IMR-90 (cell line): ENCODE measurements at places on chromosomes 5 and 9. TPM values are rescaled to one million over a fixed set of nuclear protein-coding genes. Genes with fewer than 3 reads are reported as not detected.

- H3K27me3 ChIP-seq, result no peaks in the 10 kb centered on the region
- H3K27ac ChIP-seq, result no peak overlapping the region
- no peak overlapping the region for H3K4me3 ChIP-seq
These were observed 442.9 kb downstream of the RAB3C start for GRCh38 chr5:59025734-59026133.

DNA sequence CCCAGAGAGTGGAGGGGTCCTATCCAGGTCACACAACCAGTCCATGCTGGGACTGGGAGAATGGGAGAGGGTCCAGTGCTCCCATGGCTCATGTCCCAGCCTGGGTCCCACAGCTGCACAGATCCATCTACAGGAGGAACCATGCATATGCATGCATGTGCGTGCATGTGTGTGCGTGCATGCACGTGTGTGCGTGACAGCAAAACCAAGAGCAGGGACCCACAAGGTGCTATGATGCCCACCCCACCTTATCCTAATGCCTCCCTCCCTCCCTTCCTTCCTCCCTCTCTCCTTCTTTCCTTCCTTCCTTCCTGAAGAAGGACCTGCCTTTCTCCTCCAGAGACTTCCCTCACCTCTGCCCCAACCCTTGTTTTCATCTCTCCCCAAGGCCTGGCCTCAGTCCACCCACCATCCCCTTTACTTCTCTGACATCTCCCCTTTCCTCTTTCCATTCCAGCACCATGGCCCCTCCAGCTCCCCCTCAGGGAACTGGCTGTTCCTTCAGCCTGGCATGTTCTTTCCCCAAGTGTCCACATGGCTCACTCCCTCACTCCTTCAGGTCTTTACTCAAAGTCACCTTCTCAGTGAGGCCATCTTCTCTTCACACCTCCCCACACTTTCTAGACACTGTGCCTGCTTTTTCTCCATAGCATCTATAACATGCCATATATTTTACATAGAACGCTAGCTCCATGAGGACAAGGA is 21.8 kb downstream of the AQP7 start:
- H3K4me3 ChIP-seq, result no peak overlapping the region
- DNase-seq, result no peak
- no peaks in the 10 kb centered on the region for H3K27me3 ChIP-seq
- no peak overlapping the region for H3K27ac ChIP-seq
- no peaks in the 10 kb centered on the region for H3K4me1 ChIP-seq

DNA sequence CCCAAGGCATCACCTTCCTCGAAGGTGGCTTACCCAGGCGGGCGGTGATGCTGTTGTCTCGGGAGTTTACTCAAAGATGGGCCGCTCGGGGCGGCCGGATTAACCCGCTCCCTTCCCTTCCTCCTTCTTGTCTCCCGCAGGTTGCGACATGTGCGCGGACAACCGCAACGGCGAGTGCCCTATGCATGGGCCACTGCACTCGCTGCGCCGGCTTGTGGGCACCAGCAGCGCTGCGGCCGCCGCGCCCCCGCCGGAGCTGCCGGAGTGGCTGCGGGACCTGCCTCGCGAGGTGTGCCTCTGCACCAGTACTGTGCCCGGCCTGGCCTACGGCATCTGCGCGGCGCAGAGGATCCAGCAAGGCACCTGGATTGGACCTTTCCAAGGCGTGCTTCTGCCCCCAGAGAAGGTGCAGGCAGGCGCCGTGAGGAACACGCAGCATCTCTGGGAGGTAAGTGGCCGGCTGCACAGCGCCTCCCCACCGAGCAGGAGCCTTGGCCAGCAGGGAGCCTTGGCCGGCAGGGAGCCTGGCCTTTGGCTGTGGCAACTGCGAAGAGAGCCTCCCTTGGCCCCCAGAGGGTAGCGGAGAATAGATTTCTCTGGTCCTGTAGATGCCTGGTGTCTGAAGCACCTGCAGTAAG is 10.6 kb downstream of the PRDM6 start:
- peaks cover 10% of the 10 kb centered on the region for H3K27me3 ChIP-seq
- DNase-seq, result no peak
- H3K36me3 ChIP-seq, result peaks cover 4% of the 10 kb centered on the region; the same call in 1 of the 2 replicates
- H3K4me3 ChIP-seq, result no peak overlapping the region
- H3K4me1 ChIP-seq, result no peaks in the 10 kb centered on the region; the same call in 1 of the 2 replicates
- no peak overlapping the region for H3K27ac ChIP-seq

- H3K4me3 ChIP-seq, result no peak overlapping the region
- DNase-seq, result peak; percentile 84
- no peak overlapping the region for H3K27ac ChIP-seq
- no peaks in the 10 kb centered on the region for H3K27me3 ChIP-seq
- no peaks in the 10 kb centered on the region for H3K36me3 ChIP-seq
These were observed 97.9 kb downstream of the YIPF5 start for GRCh38 chr5:144072518-144072927.

DNA sequence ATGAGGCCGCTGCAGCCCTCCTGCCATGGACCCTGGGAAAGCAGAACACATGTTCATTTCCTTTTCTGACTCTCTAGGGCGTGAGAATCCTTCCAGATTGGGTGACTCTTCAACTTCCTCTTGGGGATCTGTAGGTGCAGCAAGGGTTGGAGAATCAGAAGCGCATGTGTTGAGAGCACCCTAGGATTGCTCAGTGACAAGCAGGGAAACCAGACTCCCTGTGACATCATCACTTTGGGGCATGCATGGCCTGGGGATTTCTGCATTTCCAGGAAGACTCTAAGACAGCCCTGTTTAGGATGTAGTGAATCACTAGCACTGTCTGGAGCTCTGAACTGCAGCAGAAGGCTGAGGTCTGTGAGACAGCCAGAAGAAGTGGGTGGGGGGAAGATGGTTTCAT is 15.1 kb upstream of the LCP2 start:
- H3K4me1 ChIP-seq, result no peaks in the 10 kb centered on the region
- H3K4me3 ChIP-seq, result no peak overlapping the region
- H3K27ac ChIP-seq, result no peak overlapping the region
- H3K36me3 ChIP-seq, result no peaks in the 10 kb centered on the region

Gene GKAP1
- 0.18 and 1.7 TPM in 2 replicates for total RNA-seq

DNA sequence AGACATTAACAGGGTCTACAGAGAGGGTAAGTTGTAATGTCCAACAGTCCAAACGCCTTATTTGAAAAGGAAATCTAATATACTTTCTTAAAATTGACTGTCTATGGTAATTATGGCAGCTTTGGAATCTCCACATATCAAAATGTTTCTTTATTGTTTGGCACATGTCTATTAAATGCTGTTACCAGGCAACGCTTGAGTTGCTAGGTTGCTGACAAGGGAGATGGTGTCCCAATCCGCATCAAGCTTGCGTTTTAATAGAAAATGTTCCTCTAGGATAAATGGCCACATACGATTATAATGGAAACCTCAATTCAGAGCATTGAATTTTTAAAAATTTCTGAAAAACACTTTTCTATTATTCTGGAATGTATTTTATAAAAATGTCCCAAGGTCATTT is 9.2 kb downstream of the ANXA1 start:
- DNase-seq, result no peak
- peaks cover 1% of the 10 kb centered on the region; the same call in 1 of the 2 replicates for H3K4me1 ChIP-seq
- H3K27me3 ChIP-seq, result no peaks in the 10 kb centered on the region
- no peak overlapping the region for H3K27ac ChIP-seq
